ENCODE measurements at places on chromosomes 2 and 18.

GRCh38 chr2:148967578-148967977 is 70.9 kb upstream of the LYPD6B start:
- DNase-seq: no peak

DNA sequence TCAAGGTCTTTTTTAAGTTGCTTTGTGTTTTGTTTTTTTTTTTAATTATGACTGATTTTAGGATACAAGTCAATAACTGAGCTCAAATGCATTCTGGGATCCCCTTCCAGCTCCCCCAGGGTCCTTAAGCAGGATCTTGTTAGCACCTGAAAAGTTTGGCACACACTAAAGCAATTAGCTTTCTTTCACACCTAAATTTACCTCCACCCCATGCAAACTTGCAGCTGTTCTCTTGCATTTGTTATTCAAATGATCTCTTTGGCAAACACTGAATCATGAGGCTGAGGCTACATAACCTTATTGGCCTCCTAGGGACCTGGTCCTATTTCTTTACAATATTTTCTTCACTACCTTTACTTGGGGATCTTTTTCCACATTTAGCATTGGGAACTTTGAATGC is 2026.1 kb upstream of the CELF4 start:
- peak; percentile 55 for DNase-seq

DNA sequence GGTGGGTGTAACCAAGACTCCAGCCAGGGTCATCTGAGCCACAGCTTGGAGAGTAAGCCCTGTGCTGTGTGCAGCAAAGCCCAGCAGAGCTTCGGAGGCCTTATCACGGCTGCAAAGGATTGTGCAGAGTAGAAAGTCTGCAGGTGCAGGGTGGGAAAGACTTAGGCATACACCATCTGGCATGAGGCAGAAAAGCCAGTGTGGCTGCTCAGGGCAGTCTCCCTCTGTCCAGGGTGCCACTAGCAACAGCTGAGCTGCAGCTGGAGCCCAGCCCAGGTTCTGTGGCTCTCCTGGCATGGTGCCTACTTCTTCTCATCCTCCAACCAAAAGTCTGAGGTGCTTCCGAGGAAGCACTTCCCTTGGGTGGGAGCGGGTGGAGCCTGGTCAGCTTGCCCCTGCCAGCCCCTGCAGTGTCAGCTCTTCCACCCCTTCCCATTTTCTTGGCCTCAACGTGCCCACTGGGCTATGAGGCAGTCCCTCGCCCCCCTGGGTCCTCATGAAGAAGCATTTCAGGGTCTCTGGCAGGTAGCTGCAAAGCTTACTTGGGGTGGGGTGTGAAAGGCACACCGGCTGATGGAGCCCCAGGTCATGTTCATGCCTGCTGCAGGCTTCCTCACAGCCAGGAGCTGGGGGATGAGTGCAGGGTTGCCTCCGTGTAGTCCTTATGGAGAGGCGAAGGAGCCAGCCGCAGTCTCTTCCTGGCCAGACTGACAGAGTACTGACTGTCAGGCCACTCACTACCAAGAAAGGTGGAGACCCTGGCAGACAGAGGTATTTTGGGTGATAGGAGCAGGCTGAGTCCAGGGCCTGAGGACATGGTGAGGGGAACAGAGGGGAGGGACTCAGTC is 4.8 kb downstream of the AMER3 start:
- no peak for DNase-seq

GRCh38 chr2:84442888-84443287 is 16.2 kb downstream of the SUCLG1 start:
- DNase-seq: no peak

DNA sequence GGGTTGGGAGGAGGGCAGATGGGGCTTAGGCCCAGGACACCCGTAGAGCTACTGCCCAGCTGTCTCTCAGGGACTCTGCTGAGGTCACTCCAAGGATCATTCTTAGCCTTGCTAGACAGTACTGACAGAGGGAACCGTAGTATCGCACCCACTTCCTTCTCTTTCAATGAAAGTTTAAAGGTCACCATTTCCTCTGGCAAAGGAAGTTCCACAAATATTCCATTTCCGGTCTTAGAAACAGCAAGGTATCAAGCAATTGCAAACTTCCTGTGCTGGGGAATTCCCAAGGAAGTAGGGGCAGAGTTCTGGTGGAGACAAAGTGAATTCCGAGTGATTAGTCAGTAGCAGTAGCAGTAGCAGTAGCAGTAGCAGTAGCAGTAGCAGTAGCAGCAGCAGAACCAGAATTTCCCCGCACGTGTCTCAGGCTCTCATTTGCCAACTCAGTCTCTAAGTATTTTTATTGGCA is 24.7 kb downstream of the IL1B start:
- DNase-seq: no peak

GRCh38 chr2:223889229-223889628 is 51.8 kb upstream of the AP1S3 start:
- no peak for DNase-seq

DNA sequence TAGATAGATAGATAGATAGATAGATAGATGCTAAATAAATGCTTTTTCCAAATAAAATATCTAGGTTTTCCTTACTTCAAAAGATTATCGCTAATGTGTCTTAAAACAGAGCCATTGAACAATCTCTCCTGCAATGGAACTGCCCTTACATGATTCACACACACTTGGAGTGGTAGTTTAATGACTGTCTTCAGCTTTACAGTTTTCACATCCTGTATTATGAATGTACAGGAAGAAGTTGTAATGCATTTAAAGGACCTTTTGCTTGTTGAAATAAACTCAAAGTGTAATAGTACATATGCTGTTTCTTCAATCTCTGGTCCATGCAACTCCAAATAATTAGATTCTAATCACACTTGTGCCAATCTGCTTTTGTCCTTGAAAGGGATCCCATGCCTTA is 797.6 kb upstream of the CDH2 start:
- DNase-seq: no peak

- DNase-seq: no peak
Observed at GRCh38 chr2:50084086-50084843, 930.0 kb upstream of the FSHR start.

GRCh38 chr2:237306083-237306786 is 107.7 kb downstream of the COL6A3 start:
- no peak for DNase-seq

GRCh38 chr2:119788752-119789151 is 29.0 kb downstream of the PTPN4 start:
- no peak for DNase-seq

DNA sequence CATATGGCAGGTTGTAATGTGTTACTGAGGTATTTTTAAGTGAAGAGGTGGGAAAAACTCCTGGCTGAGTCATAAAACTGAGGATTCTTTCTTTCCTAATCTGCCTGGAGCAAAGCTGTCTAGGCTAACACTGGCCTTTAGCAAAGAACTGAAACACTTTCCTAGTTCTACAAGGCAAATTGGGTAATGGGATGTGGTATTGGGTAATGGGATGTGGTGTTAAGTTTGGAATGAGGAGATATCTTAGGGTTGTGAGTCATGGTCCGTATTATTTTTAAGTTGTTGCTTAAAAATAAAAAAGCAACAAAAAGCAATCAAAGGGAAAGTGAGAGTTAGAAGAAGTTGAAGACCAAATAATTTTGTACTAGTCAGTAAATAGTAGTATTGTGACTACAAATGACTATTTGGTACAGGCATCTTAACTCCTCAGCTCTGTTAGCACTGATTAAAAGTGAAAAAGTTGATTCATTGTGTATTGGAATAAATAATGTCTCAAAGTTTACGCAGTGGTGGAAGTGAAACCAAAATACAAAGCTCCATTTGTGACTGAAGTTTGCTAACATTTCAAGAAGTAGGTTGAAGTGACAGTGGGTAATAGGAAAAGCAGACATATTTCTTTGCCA is 216.8 kb downstream of the CAMKMT start:
- no peak for DNase-seq

GRCh38 chr2:161257123-161257952 is 50.9 kb upstream of the PSMD14 start:
- DNase-seq: no peak

DNA sequence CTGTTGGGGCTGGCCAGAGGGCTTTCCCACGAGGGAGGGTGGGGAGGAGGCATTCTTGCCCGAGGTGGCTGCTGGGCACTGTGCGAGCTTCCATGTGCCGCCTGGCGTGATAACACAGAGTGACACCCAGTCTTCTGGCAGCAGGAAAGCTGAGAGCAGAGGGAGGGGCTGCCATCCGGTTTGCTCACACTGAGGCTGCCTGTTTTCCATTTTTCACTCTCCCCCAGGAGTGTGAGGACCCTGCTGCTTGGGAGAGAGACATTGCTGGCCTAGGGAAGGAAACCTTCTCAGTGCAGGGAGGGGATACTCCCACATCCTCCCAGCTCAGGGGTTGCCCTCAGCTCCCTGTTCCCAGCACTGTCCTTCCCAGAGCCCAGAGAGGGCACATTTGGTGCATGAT is 73.1 kb downstream of the INHBB start:
- DNase-seq: no peak

DNA sequence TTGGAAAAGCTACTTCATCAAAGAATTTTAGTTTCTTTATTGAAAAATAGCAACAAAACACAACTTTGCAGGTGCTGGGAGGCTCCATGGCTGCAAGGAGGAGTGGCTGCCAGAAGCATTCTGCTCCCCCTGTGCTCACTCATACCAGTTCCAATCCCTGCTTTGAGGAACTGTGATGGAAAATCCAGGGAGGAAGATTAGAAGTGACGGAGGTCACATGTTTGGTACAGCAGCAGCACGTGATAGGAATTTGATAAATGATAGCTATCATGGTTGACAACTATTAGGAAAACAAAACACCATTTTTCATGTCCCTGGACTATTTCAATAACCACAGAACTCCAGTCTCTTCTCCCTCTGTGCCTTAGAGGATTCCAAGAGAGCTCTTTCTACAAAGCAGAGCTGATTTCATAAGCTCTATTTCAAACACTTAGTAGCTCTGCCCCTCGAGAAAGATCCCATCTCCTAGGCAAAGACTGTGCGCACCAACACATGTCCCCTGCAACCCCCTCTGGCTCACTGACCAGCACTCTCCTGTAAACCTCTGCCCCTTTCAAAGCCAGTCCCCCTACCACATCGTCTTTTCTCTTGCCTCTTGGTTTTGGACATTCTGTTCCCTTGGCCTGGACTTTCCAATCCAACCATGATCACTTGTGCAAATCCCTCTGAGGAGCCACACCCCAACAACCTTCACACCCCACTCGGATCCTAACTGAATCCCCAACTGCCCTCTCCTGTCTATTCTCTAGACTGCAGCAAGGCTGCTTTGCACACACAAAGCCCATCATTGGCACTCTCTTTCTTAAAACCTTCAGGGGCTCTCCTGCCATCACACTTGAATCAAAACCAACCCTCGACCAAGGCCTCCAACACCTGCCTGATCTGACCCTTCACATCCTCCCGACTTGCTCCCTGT is 352.4 kb upstream of the PKDCC start:
- no peak for DNase-seq

- DNase-seq: no peak
Observed at GRCh38 chr2:233681521-233682099, at the start of gene UGT1A7. UGT1A7 (plus strand) TSS chr2:233681901; CDS start chr2:233681938, 37 bp downstream.

DNA sequence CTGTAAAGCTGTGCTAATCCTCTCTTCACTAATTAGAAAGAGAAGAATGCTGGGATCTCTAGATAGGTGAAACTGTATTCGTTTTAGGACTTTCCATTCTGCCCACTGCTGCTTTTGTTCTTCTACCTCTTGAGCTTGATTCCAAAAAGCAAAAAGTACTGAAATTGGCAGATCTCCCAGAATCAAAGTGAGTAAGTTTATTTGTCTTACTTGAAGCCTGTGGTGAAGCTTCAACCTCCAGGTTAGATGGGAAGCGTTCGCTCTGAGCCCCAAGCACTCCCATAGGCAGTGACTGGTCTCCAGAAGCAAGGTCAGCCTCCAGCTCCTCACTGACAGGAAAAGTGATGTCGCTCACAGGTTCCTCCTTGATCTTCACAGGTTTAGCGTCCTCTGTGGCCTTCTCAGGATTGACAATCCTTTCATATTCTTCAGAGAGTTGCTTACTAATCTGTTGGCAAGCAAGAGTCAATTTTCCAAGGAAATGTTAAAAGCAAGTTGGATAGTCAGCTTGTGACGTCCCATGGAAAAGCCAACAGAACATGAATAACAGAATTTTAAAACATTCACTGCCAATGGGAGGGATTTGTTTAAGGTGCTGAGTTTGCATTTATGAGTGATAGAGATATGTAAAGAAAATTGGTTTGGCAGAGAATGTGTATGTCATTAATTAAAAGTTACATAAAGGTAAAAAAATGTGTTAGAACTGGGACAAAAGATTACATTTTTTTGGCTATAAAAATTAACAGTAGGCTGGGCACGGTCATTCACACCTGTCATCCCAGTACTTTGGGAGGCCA is 8.1 kb downstream of the SUPT7L start:
- no peak for DNase-seq

DNA sequence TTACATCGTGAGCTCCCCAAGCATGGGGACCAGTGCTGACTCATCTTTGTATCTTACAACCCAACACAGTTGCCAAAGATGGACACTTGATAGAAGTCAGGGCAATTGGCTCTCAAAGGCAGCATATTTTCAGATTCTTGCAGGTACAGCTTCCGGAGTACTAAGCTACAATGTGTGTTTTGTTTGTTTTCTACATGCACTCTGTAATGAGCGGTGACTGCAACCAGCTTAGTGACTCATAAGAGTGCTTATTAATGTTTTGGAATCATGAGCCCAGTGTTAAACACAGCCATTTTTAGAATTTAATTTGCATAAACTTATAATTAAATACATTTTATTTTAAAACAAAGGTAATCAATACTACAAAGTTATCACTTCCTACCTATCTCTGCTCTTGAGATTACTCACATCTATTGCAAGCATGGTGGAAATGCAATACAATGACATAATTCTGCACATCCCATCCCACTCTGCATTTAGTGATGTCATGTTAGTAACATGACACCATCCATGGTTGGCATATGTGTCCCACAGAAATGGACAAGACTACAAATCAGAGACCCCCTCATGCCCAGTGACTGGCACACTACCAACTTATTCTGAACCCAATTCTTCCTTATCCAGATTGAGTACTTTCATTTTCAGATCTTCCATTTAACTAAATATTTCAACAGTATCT is 399.8 kb upstream of the ST6GAL2 start:
- DNase-seq: no peak

DNA sequence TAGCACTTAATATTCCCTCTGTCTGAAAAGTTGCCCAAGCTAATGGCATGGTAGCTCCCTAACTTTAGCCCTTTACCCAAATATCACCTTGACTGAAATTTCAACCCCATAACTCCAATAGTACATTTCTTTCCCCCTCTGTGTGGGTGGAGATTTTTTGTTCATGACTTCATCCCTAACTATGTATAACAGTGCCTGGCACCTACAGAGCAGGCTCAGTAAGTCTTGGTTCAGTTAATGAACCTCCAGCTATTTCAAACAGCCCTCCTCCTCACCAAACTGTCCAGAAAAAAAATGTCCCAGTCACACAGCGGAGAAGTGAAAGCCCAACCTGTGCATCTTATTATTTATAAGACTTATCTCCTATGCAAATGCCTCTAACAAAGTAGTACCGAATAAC is 18.6 kb downstream of the BUB1 start:
- DNase-seq: no peak

DNA sequence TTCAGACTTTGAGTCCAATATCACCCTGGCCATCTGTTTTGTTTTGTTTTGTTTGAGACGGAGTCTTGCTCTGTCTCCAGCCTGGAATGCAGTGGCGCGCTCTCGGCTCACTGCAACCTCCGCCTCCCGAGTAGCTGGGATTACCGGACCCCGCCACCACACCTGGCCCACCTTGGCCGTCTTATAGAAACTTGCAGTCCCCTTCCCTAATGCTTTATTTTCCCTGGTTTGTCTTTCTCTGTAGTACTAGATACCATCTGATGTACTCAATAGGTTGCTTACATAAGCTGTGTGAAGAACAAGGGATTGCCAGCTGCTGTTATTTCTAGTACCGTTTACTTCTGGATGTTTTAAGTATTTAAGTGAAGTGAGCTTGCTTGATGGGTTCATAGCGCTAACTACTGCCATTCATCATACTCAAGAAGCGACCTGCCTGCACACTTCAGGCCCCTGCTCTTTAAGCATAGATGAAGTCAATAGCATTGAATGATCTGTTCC is 1.2 kb downstream of the RPL31 start:
- DNase-seq: no peak
